ENCODE measurements at places on chromosomes 3 and 15. TPM values are rescaled to one million over a fixed set of nuclear protein-coding genes. Genes with fewer than 3 reads are reported as not detected.

The ALG3 gene
- polyA plus RNA-seq: 44.5 TPM

The THPO gene
- 0.06 TPM for polyA plus RNA-seq

The SLC38A3 gene
- 0.11 TPM for polyA plus RNA-seq

The PLOD2 gene
- 88.9 TPM for polyA plus RNA-seq
